ENCODE measurements at places on chromosomes 1 and 21. TPM values are rescaled to one million over a fixed set of nuclear protein-coding genes. Genes with fewer than 3 reads are reported as not detected.
A peak's percentile ranks its signal among the peaks of the same experiment; 100 is the strongest.

The EIF3I gene
- total RNA-seq, result 295 TPM

DNA sequence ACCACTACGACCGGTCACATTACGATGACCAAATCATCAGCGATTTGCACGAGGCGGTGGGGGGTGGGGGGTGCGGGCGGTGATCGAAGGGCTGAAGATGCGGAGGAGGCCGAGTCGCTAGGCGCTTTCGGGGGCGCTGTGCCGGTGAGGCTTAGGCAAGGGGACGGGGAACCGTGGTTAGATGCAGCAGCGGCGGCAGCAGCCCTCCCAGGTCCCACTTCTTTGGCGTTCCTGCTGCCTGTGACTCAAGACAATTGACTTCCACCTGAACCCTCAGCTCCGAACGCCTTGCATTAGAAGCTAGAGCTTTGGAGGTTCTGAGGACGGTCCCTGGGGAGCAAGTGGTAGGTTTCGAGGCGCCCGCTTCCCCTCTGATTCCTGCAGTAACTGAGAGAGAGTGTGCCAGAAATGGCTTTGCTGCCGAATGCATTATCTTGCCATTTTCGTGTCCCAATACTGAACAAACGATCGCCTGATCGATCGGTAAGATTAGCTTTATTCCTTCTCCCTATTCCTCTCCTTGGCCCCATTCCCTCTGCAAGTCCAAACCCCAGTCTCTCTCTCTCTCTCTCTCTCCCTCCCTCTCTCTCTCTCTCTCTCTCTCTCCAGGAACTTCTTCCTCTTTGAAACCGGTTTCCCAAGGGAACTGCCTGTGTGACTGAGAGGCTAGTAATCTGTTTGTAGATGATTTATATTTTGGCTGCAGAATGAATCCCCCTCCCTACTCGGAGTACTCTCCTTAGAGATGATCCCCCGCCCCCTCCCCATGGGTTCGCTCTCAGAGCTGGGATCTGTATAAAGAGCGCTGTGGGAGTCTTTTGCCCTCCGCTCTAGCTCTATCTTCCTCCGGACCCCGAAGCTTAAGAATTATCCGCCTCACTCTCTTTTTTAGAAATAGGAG lies 735 bp upstream of the BRINP3 start:
- H3K36me3 ChIP-seq, result no peaks in the 10 kb centered on the region
- H3K27me3 ChIP-seq, result no peaks in the 10 kb centered on the region
- H3K4me1 ChIP-seq, result no peaks in the 10 kb centered on the region
- no peak overlapping the region for H3K27ac ChIP-seq

DNA sequence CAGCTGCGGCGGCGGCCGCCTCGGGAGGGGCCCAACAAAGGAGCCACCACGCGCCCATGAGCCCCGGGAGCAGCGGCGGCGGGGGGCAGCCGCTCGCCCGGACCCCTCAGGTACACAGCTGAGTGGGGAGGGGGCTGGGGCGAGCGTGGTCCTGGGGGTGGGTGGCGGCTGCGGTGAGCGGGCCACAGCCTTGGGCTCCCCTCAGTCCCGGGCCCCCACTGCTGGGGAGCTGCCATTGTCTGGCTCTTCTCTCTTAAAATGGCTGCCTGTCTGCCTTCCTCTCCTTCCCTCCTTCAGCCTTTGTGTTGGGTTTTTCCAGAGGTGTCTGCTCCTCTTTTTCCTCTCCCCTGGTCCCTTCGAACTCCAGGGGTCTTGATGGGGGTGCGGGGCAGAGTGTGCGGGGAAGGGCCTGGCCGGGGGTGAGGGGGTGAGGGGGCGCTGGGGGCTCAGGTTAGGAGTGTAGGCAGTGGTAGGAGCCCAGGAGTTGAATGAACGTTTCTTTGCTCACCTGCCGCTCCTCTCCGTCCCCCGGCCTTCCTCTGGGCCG lies 1.7 kb downstream of the ARID1A start:
- H3K27me3 ChIP-seq, result no peaks in the 10 kb centered on the region
- H3K4me3 ChIP-seq, result peak overlapping the region; percentile 96
- peaks cover 50% of the 10 kb centered on the region for H3K4me1 ChIP-seq

GRCh38 chr1:165207853-165208515 lies 148.5 kb downstream of the LMX1A start:
- no peaks in the 10 kb centered on the region for H3K27me3 ChIP-seq
- no peak overlapping the region for H3K4me3 ChIP-seq
- H3K4me1 ChIP-seq, result no peaks in the 10 kb centered on the region

Measured in SJCRH30 (cell line).